ENCODE measurements at places on chromosomes 2 and 18.

DNA sequence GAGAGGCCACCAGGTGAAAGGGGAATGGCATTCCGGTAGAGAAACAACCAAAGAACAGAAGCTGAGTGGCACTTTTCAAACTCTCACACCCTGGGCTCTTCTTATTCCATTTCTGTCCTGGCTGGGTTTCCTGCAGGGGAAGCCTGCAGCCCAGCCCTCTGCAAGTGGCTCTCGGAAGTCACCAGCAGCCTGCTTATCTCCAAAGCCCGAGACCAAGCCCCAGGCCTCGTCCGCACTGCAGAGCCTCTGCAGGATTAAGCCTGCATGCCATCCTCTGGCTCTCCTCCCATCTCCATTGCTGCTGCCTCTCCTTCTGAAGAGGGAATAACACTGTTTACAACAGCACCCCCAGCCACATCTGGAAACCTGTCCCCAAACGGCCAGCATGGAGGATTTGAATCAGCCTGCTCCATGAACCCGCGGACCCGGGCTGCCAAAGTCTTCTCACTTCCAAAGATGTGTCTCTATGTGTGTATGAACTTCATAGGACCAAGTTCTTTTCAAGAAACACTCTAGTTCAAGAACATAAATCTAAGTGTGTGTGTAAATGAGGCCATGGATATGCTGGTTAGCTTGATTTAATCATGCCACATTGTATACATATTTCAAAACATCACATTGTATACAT is 54.2 kb downstream of the DIPK1C start:
- DNase-seq = no peak

DNA sequence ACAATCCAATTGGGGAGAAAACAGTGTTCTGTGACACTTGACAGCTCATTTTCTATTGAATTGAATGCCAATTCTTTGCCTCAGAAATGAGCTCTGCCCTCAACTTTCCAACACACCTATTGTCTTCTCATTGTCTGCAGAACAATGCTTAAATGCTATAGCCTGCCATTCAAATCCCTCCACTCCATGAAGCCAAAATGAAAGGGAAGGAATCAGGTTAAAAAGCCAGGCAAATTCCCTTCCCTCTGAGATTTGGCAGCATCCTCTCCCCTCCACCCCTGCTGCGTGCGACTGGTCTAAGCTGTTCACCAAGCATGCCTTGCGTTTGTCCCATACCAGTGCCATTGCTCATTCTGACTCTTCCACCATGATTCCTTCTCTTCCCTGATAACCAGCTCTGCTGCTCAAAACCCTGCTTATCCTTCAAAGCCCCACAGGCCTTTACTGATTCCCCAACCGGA is 32.4 kb upstream of the TMEM131 start:
- DNase-seq = no peak

DNA sequence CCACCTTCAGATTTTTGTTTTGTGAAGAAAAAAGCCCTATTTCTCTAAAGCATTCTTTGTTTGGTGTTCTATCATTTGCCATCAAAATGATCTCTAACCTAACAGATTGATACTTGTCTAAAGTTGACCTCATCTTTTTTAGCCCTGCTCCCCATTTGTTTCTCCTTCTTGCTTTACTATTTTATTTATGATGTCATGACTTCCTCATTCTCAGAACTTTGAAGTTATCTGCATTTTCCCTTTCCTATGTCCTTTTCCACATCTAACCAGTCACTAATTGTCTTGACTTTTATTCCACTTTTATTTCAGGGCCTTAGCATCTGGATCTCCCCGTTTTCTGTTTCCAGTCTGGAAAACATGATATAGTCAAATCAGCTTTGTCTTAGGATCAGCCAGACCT is 8.3 kb downstream of the RAPGEF4 start:
- DNase-seq = no peak

DNA sequence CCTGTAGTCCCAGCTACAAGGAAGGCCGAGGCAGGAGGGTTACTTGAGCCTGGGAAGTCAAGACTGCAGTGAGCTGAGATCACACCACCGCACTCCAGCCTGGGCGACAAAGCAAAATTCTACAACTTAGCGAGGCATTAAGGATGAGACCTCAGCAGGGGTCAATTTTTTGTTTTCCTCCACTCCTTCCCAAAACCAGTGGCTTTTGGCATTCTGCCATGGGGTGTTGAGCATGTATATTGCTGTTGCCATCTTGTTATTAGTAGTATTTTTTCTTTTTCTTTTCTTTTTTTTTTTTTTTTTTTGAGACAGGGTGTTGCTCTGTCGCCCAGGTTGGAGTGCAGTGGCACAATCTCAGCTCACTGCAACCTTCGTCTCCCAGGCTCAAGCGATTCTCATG is 8.9 kb upstream of the GIGYF2 start:
- DNase-seq = no peak

DNA sequence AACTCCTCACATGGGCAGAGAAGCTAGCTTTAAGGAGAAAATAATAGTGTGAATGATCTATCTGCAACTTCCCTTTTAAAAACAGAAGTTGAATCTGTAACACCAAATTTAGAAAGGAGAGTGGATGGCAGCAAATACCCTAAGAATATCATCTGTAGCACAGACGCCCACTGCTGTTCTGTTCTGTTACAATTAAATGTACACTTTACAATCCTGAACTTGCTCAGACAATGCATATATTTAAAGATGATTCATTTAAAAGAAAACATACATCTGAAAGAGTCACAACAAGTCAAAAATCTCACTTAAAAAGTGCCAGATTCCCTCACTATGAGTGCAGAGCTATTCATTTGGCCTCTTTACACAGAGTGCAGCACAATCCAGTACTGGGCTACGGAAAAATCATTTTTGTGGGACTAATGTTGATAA is 8.0 kb upstream of the SERTAD2 start:
- DNase-seq = no peak

- DNase-seq = no peak
Measured at GRCh38 chr2:129276978-129277584, 702.4 kb upstream of the RAB6C start.
